Tibial artery (tissue), 4 donors: ENCODE measurements at places on chromosomes 5 and 9.
A peak's percentile ranks its signal among the peaks of the same experiment; 100 is the strongest.

GRCh38 chr9:27558307-27558706 is 15.0 kb downstream of the C9orf72 start:
- no peak for DNase-seq

DNA sequence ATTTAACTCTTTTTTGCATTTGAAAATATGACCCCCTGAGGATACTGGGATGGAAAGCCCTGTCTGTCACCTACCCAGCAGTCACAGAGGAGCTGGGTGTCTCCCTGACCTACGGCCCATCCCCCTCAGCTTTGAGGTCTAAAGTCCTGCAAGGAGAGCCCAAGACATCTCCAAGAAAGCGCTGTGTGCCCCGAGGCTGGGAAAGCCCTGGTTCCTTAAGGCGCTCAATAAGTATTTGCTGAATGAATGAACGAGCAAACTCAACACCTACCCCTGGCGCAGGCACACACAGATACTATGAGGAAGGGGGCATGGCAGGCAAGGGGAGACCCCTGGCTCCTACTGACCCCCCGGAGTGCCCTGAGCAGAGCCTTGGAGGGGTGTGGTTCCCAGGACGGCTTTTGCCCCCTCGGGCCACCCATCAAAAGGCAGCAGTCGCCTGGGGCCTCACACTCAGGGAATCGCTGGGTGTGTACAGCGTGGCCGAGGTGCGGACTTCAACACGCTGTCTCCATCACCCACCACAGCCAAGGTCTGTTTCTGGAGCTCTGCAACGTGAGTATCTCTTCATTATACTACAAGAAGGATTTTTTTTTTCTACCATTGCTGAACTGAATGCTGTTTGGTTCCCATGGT is 211.6 kb downstream of the ERCC6L2 start:
- DNase-seq = no peak

DNA sequence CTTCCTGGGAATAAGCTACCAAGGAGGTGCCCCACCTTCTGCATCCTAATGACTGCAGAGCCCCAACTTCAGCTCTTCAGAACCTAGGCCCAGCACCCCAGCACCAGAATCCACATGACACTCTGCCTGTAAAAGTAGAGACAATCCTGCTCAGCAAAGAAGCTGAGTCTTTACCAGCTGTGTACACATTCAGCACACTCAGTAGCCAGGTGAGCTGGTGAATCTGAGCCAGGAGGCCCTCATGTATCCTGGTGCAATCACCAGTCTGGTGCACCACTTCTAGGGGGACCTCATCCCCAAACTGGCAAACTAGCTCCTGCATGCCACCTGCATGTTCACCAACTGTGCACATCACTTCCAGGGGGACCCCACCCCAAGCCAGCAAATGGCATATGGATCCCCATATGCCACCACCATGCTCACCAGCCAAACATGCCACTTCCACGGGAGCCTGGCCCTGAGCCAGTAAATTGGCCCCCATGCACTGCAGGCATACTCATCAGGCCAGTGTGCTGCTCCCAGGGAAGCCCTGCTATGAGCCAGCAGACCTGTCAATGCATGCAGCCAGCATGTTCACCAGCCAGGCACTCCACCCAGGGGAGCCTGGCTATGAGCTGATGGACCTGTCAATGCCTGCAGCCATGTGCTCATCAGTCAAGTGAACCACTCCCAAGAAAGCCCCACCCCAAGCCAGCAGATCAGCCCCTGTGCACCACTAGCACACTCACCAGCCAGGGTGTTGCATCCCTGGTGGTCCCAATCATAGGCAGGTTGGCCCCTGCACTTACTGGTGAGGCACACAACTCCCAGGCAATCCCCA is 15.6 kb upstream of the BTNL9 start:
- no peak for DNase-seq

GRCh38 chr5:174563899-174564298 is 160.5 kb upstream of the MSX2 start:
- DNase-seq = no peak

DNA sequence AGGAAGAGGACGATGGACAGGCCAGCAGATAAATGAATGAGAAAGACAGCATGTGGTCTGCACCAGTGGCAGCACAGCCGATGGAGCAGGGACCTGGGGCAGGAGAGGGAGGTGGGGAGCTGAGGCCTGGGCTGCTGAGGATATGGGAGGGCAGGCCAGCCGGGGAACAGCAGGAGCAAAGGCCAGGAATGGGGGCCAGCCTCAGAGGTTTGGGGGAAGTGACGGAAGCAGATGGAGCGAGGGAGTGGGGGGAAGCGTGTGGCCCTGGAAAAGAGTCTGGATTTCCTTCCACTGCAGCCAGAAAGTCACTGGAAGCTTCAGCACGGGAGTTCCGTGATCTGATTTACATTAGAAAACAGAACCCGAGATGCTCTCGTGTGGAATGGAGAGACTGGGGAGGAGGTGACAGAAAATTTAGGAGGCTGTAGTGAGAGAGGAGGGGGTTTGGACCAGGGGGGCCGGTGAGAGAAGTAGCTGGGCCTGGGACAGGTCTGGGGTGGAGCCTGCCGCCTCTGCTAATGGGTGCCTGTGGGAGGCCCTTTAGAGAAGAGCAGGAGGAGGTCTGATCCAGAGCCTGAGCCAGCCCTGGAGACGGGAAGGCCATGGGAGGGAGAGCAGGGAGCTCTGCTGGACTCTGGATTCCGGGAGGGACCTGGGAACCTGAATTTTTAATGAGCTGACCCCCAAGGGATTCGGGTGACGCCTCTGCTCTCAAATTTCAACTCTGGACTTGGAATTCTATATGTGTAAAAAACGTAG is 65.4 kb downstream of the TSPAN17 start:
- no peak for DNase-seq

- DNase-seq = no peak
Measured at GRCh38 chr9:133834080-133834976, 96.2 kb upstream of the SARDH start.

DNA sequence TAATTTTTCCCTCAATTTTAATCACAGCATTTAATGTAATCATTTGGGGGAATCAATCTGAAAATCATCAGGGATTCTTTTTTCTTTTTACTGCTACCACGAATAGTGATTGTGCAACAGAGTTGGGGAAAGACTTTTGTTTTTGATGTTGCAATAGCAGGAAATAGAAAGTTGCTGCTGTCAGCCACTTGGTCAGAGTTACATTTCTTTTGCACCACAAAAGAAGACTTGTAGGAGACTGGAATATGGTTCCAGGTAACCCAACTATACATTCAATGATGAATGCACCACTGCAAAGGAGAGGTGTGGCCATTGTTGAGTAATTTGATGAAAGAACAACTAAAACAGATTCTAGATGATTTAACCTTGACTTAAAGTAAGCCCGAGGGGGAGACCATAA is 46.3 kb upstream of the PALM2AKAP2 start:
- DNase-seq = no peak

DNA sequence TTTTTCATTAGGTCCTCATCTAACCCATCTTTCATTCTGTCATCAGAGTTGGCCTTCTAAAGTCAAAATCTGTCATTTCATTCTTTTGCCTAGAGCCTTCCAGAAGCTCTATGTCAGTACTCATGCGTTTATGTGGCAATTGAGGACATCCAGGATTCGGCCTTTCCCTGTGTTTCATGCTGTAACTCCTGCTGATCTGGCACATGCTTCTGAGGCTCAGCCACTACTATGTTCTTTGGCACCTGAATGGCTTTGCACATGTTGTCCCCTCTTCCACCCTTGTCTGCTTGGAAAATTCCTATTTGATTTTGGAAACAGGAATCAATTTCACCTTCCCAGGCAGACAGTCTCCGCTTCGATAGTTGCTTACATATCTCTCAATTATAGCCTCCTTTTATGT is 84.9 kb downstream of the GDNF start:
- no peak for DNase-seq

GRCh38 chr9:96620832-96621269 is 1.2 kb upstream of the CDC14B start:
- DNase-seq = no peak

GRCh38 chr5:119355685-119356611 is at the start of gene TNFAIP8:
Gene TNFAIP8, plus strand, starts transcription at chr5:119356019. Its CDS starts 72 bp downstream, at chr5:119356091.
- peak; percentile 86 for DNase-seq

DNA sequence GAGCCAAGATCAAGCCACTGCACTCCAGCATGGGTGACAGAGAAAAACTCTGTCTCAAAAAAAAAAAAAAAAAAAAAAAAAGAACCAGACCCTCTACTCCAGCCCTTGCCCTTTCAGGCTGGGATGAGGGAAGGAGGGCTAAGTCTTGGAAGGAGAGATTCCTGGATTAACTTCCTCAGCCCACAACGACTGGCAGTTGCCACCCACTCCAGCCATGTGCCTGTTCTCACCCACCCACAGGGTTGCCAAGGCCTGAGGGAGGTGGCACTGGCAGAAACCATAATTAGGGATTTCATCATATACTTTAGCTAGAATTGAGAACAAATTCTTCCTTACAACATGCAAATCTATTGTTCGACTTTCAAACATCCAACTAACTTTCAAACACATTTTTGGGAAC is 87.8 kb upstream of the SLC30A5 start:
- no peak for DNase-seq
